ENCODE measurements at places on chromosomes 2 and 18.

- DNase-seq, result peak; percentile 94
Measured at GRCh38 chr2:218292048-218293014, at the start of gene TMBIM1. TSS of gene TMBIM1 (minus strand) at chr2:218292503. CDS start at chr2:218282141, 10,362 bp downstream.

GRCh38 chr2:240435457-240435947, at the start of gene GPC1:
TSS of gene GPC1 (plus strand) at chr2:240435663. CDS start at chr2:240435919, 256 bp downstream.
- DNase-seq, result peak; percentile 93

DNA sequence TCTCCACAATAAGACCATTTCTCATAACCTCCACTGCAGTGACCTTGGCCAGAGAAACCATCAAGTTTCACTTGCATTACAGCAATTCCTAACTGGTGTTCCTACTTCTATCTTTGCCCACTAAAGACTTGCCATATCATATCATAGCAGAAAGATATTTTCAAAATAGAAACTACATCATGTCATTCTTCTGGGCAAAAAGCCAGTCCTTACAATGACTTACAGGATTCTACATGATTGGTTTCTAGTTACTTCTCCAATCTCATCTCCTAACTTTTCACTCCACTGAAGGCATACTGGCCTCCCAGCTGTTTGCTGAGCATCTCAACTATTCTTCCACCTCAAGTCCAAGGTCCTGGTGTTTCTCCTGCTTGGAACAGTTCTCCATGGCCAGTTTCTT, 151.4 kb downstream of the HNMT start:
- DNase-seq, result no peak

GRCh38 chr2:191710411-191710900, 32.5 kb downstream of the NABP1 start:
- no peak for DNase-seq

- peak; percentile 41 for DNase-seq
Measured at GRCh38 chr2:207423886-207424285, 105.9 kb upstream of the CREB1 start.

- no peak for DNase-seq
Measured at GRCh38 chr2:47277187-47277586, 122.1 kb upstream of the STPG4 start.

DNA sequence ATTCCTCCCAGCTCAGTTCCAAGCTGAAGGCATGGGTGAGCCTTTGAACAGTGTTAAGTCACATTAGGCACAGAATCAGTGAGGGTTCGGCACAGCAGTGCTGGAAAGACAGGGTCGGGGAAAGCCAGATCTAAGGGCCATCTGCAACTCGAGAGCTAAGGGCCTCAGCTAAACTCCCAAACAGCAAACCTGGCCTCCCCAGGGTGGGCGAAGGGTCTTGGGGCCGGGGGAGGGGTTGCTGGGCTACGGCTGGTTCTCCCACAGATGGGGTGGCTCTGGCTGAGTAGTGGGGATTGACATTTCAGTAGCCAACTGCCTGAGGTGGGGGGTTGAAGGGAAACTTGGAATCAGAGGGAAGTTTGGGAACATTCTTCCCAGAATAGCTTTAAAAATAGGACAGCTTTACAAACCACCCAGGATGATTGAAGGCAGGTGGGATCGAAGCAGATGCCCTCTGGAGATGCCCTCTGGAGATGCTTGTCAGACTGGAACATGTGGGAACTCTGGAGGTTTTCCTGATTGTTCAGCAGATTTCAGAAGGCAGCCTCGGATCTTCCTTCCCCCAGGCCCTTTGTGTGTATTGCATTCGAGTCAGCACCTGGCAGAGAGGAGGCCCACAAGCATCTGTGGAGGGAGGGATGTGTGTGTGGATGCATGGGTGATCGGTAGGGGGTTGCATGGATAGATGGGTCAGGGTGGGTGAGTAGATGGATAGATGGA, 156.4 kb downstream of the SMAD7 start:
- DNase-seq, result no peak

- no peak for DNase-seq
Measured at GRCh38 chr18:2964361-2965010, 48.5 kb downstream of the LPIN2 start.

DNA sequence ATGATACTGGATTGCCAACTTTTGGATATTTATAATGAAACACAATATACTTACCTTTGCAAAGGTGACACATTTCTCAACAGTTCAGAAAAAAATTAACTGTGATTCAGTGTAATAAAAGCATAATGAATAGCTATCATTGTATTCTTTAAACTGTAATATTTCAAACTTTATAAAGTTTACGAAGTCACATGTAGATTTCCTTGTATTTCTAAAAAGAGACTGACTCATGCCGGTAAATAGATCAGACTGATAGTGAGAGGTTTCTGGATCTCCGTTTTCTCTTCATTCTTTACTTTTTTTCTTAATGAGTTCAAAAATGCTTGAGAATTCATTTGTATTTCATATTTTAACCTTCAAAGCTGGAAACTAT, 70.1 kb downstream of the EML4 start:
- DNase-seq, result no peak

DNA sequence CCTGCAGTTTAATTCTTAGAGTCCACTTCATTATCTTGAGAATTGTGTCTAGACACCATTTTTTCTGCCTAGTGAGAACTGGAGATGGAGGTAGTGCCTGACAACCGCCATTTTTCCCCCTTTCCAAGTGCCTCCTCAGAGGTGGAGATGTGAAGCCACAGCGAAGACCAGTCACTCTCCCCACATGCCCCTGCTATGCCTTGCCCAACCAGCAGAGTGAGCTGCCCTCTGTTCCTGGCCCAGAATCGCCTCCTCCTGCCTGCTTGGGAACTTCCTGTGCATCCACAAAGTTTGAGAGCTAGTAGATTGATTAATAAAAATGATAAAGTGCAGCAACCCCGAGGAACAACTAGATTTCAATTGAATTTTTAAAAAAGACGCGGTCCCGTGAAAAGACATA, 123.3 kb downstream of the CLIP4 start:
- DNase-seq, result peak; percentile 62

DNA sequence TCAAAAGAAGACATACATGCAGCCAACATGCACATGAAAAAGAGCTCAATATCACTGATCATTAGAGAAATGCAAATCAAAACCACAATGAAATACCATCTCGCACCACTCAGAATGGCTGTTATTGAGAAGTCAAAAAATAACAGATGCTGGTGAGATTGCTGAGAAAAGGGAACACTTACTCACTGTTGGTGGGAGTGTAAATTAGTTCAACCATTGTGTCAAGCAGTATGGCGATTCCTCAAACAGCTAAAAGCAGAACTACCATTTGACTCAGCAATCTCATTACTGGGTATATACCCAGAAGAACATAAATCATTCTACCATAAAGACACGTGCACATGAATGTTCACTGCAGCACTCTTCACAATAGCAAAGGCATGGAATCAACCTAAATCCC, 95.5 kb upstream of the XIRP2 start:
- DNase-seq, result no peak

GRCh38 chr2:43708891-43709290, 32.7 kb upstream of the C1GALT1C1L start:
- DNase-seq, result no peak

DNA sequence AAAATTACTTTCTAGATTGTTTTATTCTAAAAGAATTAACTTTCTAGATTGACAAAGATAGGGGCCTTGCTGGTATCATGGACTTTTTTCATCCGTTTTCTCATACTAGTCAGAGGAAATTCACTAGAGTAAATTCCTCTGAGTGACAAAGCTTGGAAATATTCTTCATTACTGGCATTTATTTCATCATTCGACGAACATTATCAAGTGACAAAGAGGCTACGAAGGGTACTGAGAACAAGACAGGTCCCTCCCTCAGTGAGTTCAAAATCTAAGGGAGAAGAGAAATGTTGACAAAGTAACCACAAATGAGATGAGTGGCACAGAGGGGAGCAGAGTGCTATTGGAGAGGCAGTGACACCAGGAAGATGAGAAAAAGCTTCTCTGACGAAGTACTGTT, 4.3 kb downstream of the EPG5 start:
- no peak for DNase-seq

All from GM13977 (cell line).